ENCODE measurements at places on chromosomes 6 and 20.
A peak's percentile ranks its signal among the peaks of the same experiment; 100 is the strongest.

- no peak for DNase-seq
Observed at GRCh38 chr20:25206548-25206947, 11.0 kb downstream of the ENTPD6 start.

GRCh38 chr6:37102299-37103168, 67.4 kb upstream of the PIM1 start:
- peak; percentile 62 for DNase-seq

DNA sequence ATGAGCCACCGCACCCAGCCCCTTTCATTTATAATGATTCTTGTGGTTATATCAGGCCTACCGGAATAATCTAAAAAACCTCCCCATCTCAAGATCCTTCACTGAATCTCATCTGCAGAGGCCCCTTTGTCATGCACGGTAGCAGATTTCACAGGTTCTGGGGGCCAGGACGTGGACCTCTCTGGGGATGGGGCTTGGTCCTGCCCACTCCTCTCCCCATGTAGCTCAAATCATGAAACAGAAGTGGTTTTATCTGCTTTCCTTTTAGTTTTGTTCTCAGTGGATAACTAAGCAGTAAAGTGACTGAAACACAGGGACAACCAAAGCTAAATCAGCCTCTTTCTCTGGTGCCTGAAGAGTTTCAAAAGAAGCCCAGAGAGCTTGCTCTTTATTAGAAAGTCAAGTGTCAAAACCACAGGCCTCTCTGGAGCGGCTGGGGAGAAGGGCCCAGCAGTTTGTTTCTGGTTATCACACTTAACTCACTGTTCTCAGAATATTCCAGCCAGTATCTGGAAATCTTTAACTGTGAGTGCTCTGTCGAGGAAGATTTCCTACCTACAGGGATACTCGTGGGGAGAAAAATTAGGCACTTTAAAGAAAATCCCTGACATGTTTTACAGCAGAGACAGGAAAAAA, 60.6 kb upstream of the FAM184A start:
- DNase-seq, result no peak

DNA sequence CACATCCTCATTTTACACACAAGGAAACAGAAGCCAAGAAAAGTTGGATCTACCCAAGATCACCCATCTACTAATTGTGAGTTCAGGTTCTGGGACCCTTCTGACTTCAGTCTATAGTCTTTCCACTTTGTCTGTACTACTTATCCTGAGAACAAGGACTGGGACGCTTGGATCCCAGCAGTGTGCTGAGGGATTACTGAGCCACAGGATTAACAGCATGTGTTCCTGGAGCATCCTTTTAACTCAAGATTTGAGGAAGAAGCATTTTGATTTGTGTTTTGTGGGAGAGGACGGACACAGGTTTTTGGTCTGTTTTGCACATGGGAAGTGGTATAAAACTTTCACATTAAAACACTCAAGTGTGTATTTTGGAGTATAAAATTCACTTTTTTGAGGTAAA, 4.4 kb downstream of the ENPP4 start:
- DNase-seq, result no peak

DNA sequence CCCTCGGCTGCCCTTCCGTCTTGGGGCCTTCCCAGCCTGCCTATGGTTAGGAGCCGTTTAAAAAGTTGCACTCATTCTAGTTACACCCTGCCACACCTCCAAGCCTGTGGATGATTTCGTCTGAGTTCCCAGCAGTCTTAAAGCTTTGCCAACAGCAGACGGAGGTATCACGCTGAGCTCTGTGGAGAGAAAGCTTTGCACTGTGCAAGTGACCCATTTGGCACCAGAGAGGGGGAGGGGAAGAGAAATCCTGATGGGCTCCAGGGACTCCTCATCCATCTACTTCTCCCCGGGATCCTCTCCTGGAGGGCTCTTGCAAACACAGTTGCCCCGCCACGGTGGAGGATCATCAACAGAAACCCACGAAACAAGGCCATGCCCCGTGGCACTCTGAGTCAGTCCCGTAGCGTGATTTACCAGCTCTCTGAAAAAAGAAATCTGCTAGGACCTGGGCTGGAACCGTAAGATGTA, 98.8 kb upstream of the CITED2 start:
- no peak for DNase-seq

- DNase-seq, result no peak
Observed at GRCh38 chr20:49986049-49986448, 3.3 kb downstream of the SNAI1 start.

GRCh38 chr6:160810238-160810637, 108.2 kb downstream of the PLG start:
- DNase-seq, result no peak

DNA sequence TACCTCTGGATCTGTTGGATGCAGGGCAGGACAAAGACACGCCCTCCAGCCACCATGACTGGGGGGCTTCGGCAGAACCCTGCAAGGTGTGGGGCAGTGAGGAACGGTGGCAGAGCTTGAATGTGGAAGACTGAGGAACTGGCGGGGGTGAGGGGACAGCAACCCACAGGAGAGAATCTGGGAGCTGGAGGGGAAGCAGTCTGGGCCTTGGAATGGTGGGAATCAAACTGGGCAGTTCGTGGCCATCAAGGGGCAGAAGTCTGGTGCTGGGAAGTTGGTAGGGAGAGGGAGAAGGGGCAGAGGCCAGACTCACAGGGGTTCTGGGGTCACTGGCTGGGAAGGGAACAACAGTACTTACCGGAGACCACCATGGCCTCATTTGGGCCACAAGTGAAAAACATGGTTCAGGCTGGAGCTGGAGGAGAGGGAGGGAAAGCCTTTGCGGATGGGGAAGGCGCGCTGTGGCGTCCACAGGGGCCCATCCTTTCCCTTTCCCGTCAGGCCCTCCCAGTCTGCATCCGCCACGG, 635 bp downstream of the FLOT1 start:
- DNase-seq, result no peak

DNA sequence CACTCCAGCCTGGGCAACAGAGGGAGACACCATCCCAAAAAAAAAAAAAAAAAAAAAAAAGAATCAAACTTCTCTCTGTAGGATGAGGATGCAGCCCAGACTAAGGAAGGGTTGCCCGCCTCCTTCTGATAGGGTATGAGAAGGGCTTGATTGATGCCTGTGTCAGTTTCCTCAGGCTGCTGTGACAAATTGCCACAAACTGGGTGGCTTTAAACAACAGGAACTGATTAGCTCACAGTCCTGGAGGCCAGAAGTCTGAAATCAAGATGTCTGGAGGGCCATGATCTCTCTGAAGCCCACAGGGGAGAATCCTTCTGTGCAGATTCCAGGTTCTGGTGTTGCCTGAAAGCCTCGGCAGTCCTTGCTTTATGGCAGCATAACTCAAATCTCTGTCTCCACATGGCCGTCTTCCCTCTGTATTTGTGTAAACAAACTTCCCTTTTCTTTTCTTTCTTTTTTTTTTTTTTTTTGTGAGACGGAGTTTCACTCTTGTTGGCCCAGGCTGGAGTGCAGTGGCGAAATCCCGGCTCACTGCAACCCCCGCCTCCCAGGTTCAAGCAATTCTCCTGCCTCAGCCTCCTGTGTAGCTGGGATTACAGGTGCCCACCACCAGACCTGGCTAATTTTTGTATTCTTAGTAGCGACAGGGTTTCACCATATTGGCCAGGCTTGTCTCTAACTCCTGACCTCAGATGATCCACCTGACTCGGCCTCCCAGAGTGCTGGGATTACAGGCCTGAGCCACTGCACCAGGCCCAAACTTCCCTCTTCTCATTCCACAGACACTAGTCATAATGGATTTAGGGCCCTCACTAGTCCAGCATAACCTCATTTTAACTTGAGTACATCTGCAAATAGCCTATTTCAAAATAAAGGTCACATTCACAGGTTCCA, 11.2 kb upstream of the CDK19 start:
- no peak for DNase-seq

DNA sequence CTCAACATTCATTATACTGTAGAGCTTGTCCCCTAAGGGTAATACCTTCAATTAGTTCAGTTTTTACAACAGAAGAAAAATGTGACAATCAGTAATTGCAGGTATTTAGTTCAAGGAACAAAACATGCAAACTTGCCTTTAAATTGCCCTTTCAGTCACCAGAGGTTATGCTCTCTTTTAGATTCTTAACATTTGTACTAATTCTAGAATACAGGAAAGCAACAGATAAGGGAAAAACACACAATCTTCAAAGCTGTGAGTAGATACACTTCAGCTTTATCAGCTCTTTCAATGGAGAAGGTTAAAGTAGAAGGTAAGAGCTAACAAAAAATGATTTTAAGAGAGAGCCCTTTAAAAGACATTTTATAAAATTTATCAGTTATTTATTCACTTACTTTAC, 173.1 kb downstream of the HS3ST5 start:
- no peak for DNase-seq

- no peak for DNase-seq
Observed at GRCh38 chr6:154243793-154244750, 112.5 kb downstream of the IPCEF1 start.

- no peak for DNase-seq
Observed at GRCh38 chr6:169083508-169083874, 170.2 kb downstream of the THBS2 start.

DNA sequence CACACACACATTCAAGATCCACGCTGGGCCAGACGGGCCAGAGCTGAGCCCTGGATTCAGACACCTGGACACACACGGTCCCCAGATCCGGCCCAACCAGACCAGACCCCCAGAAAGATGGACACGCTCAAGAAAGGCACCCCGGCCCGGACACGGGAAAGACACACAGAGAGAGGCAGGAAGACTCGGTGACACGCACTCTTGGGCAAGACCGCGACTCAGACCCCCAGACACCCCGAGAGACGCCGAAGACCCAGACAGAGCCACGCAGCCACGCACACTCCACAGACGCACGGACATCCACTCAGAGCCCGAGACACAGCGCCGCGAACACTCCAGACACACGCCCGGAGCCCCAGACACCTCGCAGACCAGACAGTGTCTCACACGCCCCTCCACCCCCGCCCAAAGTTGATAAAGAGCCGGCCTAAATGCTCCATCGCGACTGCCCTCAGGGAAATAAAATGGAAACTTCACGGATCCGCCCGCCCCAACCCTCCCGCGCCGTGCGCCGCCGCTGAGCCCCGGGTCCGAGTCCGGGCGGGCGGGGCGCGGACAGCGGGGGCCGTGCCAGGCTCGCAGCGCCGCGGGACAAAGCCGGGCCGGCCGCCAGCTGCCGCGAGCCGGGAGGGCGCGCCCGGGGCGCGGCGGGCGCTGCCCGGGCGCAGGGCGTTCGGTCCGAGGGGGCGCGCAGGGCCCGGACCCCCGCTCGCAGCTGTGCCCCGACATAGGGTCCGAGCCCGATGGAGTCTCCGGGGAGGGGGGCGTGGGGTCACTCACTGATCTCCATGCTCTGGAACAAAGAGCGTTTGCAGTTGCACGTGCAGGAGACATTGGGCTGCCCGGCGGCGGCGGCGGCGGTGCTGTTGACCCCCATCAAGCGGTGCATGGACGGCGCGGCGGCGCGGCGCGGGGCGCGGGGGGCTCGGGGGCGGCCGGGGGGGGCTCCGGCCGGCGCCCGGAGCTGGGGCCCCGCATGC, 831 bp downstream of the PMEPA1 start:
- no peak for DNase-seq

- no peak for DNase-seq
Observed at GRCh38 chr20:44008806-44009678, 94.4 kb downstream of the TOX2 start.

DNA sequence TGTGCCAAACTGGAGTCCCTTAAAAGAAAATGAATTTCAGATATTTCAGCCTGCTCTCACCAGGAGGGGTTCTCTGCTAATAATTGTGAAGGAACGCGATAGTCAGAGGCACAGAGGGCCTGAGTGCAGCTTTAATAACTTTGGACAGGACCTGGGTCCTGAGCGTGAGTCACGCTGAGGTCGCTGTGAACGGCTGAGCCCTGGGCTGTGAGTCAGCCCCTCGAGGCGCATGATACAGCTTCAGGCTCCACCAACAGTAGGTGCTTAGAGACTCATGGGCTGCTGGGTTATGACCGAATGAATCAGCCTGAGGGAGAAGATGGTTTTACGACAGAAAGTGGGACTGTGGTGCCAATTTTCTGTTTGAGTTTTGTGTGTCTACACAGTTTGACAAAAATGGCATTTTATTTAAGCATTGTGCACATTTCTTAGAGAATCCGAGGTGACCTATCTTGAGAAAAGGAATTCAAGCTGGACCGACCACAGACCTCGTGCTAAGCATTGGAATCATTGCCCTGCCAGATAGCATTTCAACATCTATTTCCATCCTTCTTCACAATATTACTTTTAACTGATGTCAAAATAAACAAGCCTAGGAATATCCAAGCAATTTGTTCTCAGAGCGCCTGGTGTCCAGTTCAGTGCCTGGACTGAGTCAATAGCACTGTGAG, 183.0 kb downstream of the THBS2 start:
- peak; percentile 99 for DNase-seq

DNA sequence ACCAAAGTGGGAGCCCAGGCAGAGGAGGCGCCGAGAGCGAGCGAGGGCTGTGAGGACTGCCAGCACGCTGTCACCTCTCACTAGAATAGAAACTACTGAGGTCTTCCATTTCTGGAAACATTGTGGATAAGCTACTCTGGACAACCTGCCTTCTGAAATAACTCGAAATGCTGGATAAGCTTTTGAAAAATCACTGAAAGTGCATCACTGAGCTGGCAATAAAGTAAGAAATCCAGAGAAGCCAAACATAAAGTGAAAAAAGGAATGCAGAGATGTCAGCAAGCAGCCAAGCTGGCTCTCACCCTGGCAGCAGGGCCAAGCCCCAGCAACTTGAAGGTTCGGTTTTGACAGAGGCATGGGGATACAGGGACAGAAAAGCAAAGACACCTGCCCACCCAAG, 59.2 kb upstream of the MYLIP start:
- DNase-seq, result no peak

- no peak for DNase-seq
Observed at GRCh38 chr6:129778793-129779192, 68.8 kb upstream of the ARHGAP18 start.

DNA sequence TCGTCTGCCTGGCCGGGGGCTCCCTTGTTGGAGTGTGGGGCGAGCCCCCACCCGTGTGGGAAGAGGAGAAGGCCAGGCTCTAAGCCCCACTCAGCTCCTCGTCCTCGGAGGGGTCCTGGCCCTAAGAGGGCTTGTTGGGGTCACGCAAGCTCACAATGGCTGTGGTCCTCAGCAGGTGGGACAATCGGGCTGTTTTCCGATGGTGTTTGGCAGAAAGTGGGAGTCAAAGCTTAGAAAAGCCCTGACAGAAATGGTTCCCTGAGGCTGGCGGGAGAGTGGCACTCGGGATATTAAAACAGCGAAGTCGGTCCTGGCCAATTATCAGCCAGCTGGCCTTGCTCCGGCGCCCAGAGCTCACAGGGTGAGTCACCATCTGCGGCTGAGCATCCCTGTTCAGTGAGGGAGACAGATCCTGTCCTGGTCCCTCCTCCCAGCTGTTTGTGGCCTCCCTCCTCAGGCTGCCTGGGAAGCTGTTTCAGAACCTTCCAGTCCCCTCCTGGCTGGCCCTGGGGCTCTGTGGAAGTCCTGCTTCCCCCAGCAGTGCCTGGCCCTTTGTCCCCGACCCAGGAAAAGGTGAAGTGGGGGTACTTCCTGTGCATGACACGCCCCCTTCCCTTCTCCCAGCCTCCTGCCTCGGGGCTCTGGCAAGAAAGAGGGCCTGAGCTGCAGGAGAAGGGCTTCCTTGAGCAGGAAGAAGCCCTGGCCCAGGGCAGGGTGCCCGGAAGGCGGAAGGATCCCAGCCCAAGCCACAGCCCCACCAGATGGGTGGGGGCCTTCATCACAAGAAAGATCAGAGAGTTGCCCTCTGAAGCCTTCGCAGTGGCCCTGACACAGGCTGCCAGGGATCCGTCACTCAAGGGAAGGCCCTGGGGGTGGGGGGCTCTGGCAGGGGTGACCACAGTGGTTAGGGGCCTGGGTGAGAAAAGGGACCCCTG, 53.6 kb upstream of the BHLHE23 start:
- no peak for DNase-seq

- no peak for DNase-seq
Observed at GRCh38 chr6:76677017-76677416, 604.6 kb upstream of the IMPG1 start.

- DNase-seq, result no peak
Observed at GRCh38 chr6:42493914-42494539, 42.3 kb upstream of the TRERF1 start.
